ENCODE measurements at places on chromosomes 4 and X. TPM values are rescaled to one million over a fixed set of nuclear protein-coding genes. Genes with fewer than 3 reads are reported as not detected.

The VEGFD gene
- total RNA-seq = 0.36 TPM

The TREX2 gene
- total RNA-seq = 3.3 TPM

- no peak for DNase-seq
Measured at GRCh38 chr4:118948545-118949144, 60.0 kb downstream of the SYNPO2 start.

GRCh38 chr4:153705743-153706468 lies 21.8 kb downstream of the TLR2 start:
- DNase-seq = no peak

DNA sequence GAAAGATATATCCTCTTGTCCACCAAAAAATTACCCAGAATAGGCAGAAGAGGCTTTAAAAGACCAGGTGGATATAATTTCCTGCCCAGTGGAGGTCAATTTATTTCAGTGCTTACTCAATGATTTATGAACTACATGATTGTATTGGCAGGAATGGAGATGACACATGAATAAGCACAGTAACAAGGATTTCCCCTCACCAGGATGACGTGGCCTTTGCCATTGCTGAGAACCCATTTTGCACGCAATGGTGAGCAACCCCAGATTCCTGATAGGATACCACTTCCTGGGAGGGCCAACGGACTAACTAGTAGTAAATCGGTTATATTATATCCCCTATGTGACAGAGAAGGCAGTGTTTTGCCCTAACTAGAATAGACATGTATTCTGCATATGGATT lies 11.6 kb upstream of the TTC29 start:
- DNase-seq = no peak

- no peak for DNase-seq
Measured at GRCh38 chrX:8632924-8633323, 99.0 kb downstream of the ANOS1 start.

The SMIM43 gene
- total RNA-seq = 0.72 TPM

The SERTM2 gene
- total RNA-seq = under 0.01 TPM

The SH2D1A gene
- total RNA-seq = not detected

DNA sequence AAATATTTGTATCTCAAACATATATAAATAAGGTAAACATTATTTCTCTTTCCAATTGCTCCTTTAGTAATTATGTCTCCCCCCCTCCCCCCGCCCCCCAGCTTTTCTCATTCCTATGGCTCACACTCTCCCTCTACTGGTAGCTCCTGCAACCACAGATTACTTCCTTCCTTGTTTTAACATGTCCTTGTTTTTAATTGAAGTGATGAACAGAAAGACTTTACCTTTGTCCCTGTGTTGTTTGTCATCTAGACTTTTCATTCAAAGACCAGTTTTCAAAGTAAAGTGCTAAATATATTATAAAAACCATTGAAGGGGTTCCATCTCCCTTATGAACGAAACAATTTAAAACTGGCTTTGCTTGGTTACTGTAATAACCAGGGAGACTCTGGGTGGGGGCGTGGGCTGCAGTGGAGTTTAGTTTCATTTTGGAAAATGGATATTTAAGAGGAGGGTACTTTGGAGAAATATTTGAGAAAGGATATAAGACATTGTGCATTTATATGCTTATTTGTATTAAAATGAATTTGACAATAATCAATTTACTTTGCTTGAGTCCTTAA lies 352.9 kb downstream of the RAPGEF2 start:
- no peak for DNase-seq

- DNase-seq = no peak
Measured at GRCh38 chrX:362351-362750, 24.4 kb downstream of the PPP2R3B start.

Data from osteoblast (primary cell).